ENCODE measurements at places on chromosomes 16 and 17. TPM values are rescaled to one million over a fixed set of nuclear protein-coding genes. Genes with fewer than 3 reads are reported as not detected.

DNA sequence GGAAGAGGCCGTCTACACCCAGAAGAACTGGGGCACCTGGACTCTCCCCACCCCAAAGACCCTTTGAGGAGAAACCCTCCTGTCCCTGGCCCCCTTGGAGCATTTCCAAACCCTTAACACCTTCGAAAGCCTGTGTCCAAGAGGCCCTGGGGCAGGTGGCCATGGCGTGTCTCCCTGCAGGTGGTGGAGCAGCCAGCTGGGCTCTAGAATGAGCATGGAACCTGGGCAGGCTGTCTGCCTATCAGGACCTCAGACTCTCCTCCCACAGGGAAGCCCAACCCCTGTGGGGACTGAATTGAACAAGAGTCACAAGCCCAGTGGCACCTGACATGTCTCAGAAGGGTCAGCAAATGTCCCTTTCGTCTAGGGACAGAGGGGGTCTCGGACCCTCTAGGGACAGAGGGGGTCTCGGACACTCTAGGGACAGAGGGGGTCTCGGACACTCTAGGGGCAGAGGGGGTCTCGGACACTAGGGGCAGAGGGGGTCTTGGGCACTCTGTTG lies 8.4 kb downstream of the CBX4 start:
- DNase-seq, result no peak

DNA sequence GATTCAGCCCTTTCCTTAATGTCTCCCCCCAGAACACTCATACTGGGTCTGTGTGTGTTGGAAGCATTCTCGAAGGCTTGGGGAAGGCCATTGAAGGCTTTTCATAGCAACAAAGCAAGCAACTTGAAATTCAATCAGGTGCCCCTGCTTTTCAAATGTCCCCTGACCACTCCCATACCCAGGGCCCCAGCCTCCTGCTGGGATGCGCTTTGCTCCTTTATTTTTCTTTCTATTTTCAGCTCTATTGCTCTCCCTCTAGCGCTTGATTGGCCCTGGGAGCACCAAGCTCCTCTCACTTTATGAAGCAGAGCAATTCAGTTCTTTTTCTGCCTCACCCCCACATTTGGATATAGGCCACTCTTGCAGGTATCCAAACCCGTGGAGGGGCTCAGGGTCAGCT lies 92.0 kb downstream of the WSCD1 start:
- DNase-seq, result no peak

- no peak for DNase-seq
Observed at GRCh38 chr17:44557651-44558285, 484 bp downstream of the FZD2 start.

DNA sequence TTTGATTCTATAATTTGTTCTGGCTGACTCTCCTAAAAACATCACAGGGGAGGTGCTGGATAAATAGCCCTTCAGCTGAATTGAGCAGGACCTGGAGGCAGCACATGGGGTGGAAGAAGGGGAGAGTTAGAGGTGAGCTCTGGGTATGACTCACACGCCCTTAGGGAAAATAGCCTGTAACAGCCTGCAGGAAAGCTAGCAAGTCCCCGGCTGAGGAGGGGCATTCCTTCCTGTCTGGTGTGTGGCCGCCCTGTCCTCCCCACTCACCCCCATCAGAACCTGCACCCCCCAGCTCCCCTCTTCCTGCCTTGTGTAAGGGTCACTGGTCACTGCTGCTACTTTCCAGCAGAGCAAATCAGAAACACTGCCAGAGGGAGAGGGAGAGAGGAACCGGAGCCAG lies 187.4 kb downstream of the C16orf95 start:
- DNase-seq, result no peak

GRCh38 chr17:10292057-10292937 lies 80.5 kb downstream of the MYH13 start:
- no peak for DNase-seq

MEIOC gene
- not detected for total RNA-seq
